ENCODE measurements at places on chromosomes 16 and 17.

DNA sequence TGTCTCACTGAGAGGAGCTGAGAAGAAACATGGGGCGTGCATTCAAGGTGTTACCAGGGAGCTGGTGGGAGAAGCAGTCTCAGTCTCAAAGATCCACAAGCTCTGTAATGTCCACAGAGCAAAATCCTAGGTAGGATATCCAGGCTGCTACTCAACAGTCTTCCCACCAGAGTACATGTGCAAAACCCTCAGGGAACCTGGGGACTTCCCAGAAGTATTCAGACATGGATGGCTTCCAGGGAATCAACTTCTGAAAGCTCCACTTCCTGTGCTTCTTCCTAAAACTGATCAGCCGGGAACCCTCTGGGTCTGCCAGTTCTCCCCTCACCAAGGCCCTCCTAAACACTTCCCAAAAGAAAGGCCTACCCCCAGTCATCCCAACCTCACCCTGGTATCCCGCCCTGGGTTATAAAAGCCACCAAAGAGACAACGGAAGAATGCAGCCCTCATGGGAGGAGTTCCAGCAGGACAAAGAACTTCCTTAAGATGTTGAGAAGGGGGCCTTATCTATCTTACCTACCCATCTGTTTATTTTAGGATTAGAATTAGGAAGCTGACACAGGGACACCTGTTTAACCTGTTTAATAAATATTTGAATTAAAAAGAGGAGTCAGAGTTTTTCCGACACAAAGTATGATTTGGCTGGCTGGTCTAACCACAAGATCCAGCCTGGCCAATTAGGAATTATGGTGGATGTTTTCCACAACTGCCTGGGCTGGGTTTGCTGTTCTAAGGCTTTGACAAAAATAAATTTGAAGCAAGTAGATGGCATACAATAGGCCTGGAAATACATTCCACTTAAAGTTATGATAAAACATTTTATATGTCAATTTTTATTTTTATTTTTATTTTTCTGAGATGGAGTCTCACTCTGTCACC lies 37.0 kb downstream of the CUEDC1 start:
- DNase-seq: no peak

DNA sequence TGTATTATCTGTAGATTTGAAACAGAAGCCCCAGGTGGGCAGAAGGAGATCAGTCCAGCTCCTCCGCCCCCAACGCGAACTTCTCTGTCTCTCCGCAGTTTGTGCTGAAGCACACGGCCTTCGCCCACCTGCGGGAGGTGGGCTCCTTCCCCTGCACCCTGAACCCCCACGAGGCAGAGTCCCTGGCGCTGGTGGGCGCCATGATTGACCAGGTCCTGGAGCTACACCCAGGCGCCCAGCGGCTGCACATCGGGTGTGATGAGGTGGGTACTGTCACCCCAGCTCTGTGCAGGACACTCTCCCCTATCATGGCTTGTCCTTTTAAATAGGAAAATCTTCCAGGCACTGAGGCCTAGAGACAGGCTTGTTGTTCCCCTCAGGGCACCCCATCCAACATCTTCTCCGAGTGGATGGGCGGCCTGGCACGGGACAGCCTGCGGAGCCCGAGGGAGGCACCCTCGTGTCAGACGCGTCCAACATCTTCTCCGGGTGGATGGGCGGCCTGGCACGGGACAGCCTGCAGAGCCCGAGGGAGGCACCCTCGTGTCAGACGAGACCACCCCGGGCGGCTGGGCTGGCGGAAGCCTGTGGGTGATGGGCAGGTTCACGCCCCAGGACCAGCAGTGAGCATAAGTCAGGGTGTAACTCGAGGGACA lies 15.3 kb upstream of the OGFOD3 start:
- DNase-seq: no peak

DNA sequence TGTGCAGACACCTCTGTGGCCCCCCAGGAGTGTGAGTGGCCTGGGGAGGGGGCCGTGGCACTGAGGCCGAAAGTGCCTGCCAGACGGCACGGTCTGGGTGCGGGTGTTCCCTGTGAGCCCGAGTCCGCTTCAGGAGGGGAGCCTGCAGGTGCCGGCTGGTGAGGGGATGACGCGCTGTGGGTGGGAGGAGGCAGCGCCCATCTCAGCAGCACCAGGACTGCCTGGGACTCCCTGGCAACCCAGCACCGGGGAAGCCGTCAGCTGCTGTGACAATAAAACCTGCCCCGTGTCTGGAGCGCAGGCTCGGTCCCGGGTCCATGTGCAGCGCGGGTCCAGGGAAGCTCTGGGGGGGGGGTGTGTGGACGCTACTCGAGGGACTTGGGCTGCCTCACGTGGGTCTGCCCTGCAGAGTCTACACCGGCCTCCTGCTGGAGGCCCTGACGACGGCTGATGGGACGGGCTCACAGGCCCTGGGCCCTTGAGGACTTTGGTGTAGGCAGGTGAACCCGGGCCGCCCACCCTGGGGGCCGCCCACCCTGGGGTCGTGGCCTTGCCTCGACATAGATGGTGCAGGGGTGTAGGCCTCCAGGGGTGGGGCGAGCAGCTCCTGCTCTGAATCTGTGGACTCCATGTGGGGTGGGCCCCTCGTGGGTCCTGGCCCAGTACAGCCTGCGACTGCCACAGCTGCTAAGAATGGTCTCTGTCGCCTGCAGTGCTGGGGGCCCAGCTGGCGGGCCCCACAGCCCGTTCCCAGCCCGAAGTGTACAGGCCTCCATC lies 5.9 kb upstream of the RAB40C start:
- no peak for DNase-seq

DNA sequence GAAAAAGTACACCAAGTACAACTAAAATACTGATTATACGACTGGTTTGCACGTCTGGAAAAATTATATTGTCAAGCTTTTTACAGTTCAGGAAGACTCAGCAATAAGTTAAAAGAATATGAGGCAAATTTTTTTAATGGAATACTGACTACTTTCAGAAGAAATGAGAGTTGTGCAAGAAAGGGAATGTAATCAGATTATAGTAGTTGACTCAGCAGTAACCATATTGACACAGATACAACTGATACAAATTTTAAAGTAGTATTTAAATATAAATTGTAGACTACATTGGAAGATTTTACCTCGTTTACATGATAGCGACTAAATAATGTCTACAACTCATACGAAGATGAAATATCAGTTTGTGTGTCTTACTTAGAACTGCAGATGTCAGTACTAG lies 16.7 kb downstream of the ASGR2 start:
- no peak for DNase-seq

DNA sequence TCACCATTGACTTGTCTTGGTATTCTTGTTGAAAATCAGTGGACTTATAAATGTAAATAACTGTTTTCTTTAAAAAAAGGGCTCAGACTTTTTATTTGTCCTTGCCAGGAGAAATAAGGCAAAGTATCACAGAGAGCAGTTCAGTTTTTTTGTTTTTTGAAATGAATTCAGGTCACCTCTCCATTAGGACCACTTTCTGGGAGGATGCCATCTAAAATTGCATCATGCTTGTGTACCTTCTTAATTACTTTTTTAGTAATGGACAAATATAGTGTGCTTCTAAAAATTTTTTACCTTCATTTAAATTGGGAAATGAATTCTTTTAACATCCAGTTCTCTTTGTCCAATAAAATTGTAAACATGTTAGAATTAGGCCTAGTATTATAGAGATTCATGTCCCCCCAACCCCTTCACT lies 210.0 kb downstream of the BCAS3 start:
- DNase-seq: no peak

DNA sequence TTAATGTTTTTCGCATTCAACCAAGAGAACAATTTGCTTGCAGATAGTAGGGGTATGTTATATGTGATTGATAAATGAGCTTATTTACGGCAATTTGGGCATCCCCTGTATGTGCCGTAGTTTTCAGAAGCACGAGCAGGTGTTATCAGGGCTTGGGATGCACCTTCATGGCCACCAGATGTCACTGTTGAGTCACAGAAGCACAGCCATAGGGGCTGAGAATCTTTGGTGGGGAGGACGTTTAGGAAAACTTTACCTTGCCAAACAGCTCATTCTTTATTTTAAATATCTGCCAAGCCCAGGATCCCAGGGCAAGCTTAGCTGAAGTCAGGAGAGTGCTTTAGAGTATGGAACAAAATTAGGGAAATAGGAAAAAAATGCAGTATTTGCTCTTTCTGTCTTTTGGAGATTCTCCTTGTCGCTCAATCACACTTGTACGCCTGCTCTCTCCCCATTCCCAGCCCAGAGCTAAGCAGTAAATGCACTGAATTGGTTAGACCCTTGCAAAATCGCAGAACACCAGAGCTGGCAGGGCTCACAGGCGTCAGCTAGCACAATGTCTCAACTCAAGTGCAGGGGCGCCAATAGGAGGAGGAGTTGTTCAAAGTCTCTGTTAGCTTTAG lies 93.6 kb upstream of the MPHOSPH6 start:
- peak; percentile 1 for DNase-seq

DNA sequence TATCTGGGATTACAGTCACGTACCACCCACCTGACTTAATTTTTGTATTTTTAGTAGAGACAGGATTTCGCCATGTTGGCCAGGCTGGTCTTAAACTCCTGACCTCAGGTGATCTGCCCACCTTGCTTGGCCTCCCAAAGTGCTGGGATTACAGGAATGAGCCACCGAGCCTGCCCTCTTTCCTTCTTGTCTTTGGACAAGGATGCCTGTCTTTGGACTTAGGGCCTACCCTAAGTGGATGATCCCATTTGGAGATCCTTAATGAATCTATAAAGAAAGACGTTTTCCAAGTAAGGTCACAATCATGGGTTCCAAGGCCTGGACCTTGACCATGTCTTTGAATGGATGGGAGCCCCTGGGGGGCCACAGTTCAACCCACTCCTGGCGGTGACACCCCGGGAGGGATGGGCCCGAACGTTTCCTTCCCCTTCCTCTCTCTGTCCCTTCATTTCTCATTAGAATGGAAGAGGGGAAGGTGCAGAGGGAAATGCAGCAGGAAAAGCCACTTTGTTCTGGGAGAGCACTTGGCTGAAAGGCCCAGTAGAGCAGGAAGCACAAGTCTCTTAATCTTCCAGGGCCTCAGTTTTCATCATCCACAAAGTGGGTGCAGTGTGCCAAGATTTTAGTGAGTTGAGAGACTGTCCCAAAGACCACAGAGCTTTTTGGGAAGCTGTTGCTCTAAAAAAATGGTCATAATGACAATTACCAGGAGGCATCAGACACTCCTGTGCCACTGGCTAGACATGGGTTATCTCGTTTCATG lies 353.3 kb downstream of the SEC14L1 start:
- peak; percentile 2 for DNase-seq

DNA sequence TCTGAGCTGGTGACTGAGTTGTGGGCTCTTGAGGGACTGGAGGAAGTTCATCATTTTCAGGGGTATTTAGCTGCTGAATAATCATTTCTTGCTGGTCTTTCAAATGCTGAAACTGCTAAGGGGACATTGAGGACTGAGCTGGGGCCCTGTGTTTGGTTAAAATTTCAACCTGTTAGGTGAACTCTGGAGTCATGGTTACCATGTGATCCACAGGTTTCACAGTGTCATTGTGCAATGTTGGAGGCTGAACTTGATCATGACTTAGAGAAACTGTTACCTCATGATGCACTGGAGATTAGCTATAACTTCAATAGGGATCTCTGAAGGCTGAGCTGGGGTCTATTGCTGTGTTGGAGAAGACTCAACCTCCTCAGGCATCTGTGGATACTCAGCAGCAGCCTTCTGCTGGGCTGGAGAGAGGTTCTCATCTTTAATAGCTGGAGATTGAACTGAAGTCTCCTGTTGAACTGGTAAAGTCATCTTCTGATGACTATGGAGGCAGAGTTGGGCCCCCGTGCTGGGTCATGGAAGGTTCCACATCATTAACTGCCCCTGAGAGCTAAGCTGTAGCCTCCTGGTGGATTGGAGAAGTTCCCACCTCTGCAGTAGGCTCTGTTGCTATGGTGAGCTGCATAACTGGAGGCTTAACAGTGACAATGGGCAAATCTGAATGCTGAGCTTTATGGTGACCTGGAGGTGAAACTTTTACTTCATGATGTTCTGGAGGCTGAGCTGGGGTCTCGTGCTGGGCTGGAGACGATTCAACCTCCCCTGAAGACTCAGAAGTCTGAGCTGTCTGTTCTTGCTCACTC lies 15.2 kb downstream of the RDM1 start:
- DNase-seq: no peak

- no peak for DNase-seq
Observed at GRCh38 chr16:61323456-61323855, 712.8 kb downstream of the CDH8 start.

GRCh38 chr17:80845863-80846671 lies 145.6 kb upstream of the CHMP6 start:
- no peak for DNase-seq

DNA sequence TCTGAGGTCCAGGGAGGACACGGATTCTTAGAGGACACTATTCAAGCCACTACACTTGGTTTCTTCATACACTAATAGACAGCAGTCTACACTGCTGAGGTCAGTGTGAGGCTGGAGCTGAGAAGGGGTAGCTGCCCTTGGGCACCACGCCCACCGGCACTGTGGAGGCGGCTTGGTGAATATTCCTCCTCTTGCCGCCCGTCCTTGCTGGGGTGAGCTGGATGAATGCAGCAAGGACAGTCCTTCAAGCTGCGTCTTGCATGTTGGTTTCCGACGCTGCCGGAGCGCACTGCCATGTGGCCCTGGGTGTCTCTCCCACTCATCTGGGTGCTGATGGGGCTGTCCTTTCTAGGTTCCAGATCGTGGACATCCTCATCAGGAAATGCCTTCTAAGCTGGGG lies 2.6 kb downstream of the ZNF205 start:
- no peak for DNase-seq

DNA sequence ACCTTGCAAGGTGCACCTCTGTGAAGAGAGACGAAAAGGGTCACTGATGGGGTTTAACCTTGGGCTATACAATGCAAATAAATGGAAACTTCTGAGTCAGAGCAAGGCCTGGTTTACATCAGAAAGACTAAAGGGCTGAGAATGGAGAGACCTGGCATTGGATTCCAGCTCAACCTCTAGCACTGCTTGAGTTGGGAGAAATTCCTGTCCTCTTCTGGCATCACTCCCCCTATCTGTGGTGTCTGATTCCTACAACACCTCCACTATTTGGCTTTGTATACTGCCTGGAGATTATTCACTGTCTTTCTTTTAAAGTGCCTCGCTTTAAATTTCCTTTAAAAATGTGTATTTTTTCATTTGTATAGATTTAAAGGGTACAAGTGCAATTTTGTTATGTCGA lies 68.8 kb downstream of the GPR139 start:
- DNase-seq: no peak

GRCh38 chr17:20935740-20936139 lies 107.1 kb downstream of the USP22 start:
- DNase-seq: no peak

DNA sequence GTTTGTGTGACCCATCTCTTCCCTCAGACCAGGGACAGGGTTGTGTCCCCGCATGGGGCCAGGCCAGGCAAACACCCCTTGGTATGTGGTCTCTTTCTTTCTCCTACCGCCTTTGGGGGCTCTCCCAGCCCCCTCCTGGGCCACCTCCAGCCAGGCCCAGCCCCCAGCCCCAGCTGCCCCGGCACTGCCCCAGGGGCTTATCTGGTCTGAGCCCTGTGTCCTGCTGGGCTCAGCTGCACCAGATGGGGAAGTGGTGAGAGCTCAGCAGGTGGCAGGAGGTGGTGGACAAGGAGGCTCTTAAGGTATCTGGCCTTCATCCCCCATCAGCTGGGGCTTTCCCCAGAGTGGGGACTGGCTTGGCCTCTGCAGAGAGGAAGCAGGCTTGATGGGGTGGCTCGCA lies 8.7 kb downstream of the ADAM11 start:
- DNase-seq: no peak

GRCh38 chr16:74922150-74923138 lies 62.5 kb downstream of the WDR59 start:
- no peak for DNase-seq

- peak; percentile 71 for DNase-seq
Observed at GRCh38 chr17:16991349-16992009, 19.6 kb upstream of the TNFRSF13B start.

GRCh38 chr17:57338257-57338914 lies 82.1 kb downstream of the MSI2 start:
- no peak for DNase-seq

- no peak for DNase-seq
Observed at GRCh38 chr17:80907281-80907680, 84.4 kb upstream of the CHMP6 start.
